ENCODE measurements at places on chromosomes 1 and 21. TPM values are rescaled to one million over a fixed set of nuclear protein-coding genes. Genes with fewer than 3 reads are reported as not detected.

DNA sequence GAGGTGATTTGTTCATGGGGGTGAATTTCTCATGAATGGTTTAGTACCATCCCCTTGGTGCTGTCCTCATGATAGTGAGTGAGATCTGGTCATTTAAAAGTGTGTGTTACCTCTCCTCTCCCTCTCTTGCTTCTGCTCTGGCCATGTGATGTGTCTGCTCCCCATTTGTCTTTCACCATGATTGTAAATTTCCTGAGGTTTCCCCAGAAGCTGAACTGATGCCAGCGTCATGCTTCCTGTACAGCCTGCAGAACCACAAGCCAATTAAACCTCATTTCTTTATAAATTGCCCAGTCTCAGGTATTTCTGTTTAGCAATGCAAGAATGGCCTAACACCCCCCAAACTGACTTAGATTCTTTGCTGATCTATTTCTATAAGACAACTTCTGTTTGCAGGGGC, 249.4 kb upstream of the B3GALT2 start:
- H3K4me1 ChIP-seq, result peaks cover 24% of the 10 kb centered on the region
- no peaks in the 10 kb centered on the region for H3K27me3 ChIP-seq
- H3K36me3 ChIP-seq, result peaks cover 60% of the 10 kb centered on the region
- no peak overlapping the region for H3K27ac ChIP-seq
- no peak overlapping the region for H3K4me3 ChIP-seq
- no peak for DNase-seq

- no peak overlapping the region for H3K27ac ChIP-seq
- no peak overlapping the region for H3K4me3 ChIP-seq
- peaks cover 30% of the 10 kb centered on the region for H3K4me1 ChIP-seq
- DNase-seq, result no peak
- peaks cover 66% of the 10 kb centered on the region for H3K36me3 ChIP-seq
Observed at GRCh38 chr21:34802180-34802899, 133.5 kb downstream of the CLIC6 start.

GRCh38 chr1:10941891-10942541, 70.4 kb upstream of the TARDBP start:
- no peak overlapping the region for H3K27ac ChIP-seq
- no peaks in the 10 kb centered on the region for H3K36me3 ChIP-seq
- H3K4me1 ChIP-seq, result peaks cover 29% of the 10 kb centered on the region
- peaks cover 59% of the 10 kb centered on the region for H3K27me3 ChIP-seq
- H3K4me3 ChIP-seq, result no peak overlapping the region
- DNase-seq, result peak; percentile 90

Gene TCHH
- not detected for total RNA-seq

GRCh38 chr1:234851450-234852438, 241.8 kb upstream of the IRF2BP2 start:
- no peaks in the 10 kb centered on the region for H3K27me3 ChIP-seq
- H3K4me1 ChIP-seq, result peaks cover 61% of the 10 kb centered on the region
- peak overlapping the region; percentile 64 for H3K27ac ChIP-seq
- no peaks in the 10 kb centered on the region for H3K36me3 ChIP-seq
- DNase-seq, result peak; percentile 74

Gene CLCNKB
- not detected for total RNA-seq

Gene VAV3
- 5.5 TPM for total RNA-seq

- no peak for DNase-seq
- H3K4me1 ChIP-seq, result peaks cover 54% of the 10 kb centered on the region
- peaks cover 3% of the 10 kb centered on the region for H3K36me3 ChIP-seq
- peak overlapping the region; percentile 22 for H3K4me3 ChIP-seq
- H3K27me3 ChIP-seq, result peaks cover 2% of the 10 kb centered on the region
- H3K27ac ChIP-seq, result peak overlapping the region; percentile 88
Observed at GRCh38 chr1:24190983-24191461, 3.9 kb upstream of the IFNLR1 start.

DNA sequence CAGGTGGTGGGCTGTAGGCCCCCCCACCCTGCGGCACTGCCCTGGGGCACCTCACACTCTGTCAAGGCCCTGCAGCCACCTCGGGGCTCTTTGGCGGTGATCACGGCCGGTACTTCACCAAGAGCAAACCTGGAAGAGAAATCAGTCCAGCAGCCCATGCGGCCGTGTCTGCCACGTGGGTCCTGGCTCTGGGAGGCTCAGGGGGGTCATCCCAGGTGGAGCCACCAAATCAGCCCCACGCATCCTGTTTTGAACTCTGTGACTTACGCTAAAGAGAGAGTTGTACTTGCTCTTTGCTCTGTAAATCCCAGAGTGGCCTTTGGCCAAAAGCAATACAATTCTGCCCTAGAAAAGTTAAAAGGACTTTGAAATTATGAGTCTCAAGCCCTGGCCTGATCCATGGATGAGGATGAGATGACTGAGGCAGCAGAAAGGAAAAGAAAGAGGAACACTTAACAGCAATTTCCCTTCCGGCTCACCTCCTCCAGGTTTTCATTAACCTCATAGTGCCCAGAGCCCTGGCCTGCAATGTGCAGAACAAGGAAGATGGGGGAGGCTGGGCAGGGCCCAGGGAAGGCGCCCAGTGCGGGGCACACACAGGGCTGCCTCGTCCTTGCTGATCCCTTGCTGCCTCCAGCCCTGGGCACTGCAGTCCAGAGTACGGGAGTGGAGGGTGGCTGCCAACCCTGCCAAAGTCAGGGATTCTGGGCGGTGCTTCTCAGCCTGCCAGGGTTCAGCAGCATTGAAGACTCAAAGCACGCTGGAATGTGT, 337.0 kb downstream of the MATN1 start:
- H3K36me3 ChIP-seq, result no peaks in the 10 kb centered on the region
- no peaks in the 10 kb centered on the region for H3K4me1 ChIP-seq
- no peak overlapping the region for H3K27ac ChIP-seq
- no peak for DNase-seq

- H3K27ac ChIP-seq, result peak overlapping the region; percentile 70
- H3K4me1 ChIP-seq, result peaks cover 25% of the 10 kb centered on the region
- H3K36me3 ChIP-seq, result peaks cover 34% of the 10 kb centered on the region
- no peak overlapping the region for H3K4me3 ChIP-seq
- no peaks in the 10 kb centered on the region for H3K27me3 ChIP-seq
Observed at GRCh38 chr1:205729945-205730610, 19.9 kb downstream of the NUCKS1 start.

DNA sequence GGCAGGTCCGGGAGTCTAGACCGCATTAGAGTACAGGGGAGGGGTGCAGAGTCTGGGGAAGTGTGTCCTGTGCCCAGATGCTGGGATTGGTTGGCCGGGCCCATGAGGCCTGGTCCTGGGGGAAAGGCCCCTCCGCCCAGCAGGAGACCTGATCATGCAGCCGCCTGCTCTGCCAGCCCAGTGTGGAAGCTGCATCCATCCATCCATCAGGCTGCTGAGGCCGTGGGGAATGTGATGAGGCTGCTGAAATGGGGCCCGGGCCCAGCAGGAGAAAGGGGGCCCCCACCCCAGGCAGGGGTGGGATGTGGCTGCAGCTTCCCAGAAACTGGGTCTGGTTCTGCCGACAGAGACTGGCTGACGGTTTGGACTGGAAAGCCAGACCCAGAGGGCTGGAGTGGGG, 37.2 kb downstream of the EPHA2 start:
- no peaks in the 10 kb centered on the region for H3K27me3 ChIP-seq
- H3K36me3 ChIP-seq, result no peaks in the 10 kb centered on the region
- H3K4me1 ChIP-seq, result peaks cover 6% of the 10 kb centered on the region

Data from activated CD4-positive, alpha-beta T cell treated with anti-CD3 and anti-CD28 coated beads, Interleukin-2, amount 10 ng/mL, durations not matched to agents 24 days and 14 days (primary cell).